Stimulated activated CD4-positive, alpha-beta T cell treated with anti-CD3 and anti-CD28 coated beads, Interleukin-12 subunit alpha, Interleukin-12 subunit beta, amount 100 ng/mL, for 48 hours (primary cell): ENCODE measurements at places on chromosomes 5 and 9.

DNA sequence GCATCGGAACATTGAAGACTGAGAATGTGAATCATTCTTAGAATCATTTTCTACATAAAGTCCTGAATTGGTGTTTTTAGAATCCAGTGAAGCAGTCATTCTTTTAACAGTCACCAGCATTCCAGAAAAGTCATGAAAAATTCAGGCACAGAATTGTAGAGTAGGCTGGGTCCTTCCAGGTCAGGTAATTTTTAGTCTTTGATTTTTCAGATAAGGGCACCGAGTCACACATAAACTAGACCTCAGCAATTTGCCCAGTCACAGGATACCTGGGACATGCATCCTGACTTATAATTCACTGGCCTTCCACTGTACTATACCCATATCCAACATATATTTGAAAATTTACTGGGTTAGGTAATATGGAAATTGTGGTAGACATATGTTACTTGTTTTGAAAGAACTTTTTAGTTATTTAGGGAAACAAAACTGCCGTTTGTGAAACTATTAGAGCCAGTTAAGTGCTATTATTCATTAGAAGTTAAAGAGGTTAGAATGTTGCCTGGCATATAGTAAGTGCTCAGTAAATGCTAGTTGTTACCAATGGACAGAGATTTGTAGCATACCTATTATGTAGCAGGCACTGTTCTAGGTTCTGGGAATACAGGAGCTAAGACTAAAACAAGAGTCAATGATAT, 10.9 kb downstream of the MAN2A1 start:
- no peak for DNase-seq

GRCh38 chr5:178590141-178590923, at the start of gene COL23A1:
COL23A1 (minus strand) TSS chr5:178590393.
- no peak for DNase-seq

GRCh38 chr9:136494012-136494411, 11.2 kb upstream of the SEC16A start:
- no peak for DNase-seq

DNA sequence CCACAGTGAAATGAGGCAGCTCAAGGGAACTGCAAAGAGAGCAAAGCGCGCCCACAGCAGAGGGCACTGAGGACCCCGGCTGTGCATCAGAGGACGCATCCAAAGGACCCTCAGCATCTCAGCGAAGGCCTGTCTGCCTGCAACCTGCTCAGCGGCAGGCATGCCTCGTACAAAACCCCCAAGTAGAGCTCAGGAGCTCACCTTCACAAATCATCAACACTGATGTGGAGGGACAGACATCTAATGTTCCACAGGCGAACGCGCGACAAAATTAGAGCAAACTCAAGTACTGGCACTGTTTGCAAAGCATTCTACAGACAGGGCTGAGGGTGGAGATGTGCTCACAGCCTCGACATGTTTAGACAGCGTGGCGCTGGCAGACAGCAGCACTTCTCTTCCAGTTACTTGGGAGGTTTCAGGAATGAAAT, 81.0 kb downstream of the DCP2 start:
- no peak for DNase-seq

GRCh38 chr5:32831624-32832023, 120.5 kb downstream of the NPR3 start:
- no peak for DNase-seq

- no peak for DNase-seq
These were observed 4.5 kb downstream of the NFIB start for GRCh38 chr9:14309403-14309802.

- DNase-seq = no peak
These were observed 468.2 kb downstream of the ARHGEF28 start for GRCh38 chr5:74094096-74094781.

DNA sequence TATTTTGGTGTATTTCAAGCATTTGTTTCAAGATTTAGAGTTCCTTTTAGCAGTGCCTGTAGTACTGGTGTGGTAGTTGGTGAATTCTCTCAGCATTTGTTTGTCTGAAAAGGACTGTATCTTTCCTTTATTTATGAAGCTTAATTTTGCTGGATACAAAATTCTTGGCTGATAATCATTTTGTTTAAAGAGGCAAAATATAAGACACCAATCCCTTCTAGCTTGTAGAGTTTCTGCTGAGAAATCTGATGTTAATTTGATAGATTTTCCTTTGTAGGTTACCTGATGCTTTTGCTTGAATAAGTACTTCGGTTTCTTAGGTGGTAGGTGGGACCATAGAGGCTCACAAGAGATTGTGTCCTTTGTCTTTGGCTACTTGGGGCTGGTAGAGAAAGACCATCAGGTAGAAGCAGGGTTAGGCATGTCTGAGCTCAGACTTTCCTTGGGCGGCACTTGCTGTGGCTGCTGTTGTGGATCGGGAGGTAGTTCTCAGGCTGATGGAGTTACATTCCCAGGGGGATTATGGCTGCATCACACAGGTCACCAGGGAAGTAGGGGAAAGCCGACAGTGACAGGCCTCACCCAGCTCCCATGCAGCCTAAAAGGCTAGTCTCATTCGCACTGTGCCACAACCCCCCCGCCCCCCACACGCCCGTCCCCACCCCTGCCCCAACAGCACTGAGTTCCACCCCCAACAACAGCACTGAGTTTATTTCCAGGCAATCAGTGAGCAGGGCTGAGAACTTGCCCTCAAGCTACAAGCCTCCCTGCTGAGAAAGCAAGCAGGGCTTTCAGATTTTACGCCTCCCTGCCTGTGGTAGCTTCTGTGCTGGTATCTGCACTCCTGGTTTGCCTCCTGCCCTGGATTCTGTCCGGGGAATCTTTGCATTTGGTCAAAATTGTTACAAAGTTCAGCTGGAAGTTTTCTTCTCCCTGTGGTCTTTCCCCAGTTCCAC, 127.1 kb upstream of the GLRA1 start:
- DNase-seq = no peak

DNA sequence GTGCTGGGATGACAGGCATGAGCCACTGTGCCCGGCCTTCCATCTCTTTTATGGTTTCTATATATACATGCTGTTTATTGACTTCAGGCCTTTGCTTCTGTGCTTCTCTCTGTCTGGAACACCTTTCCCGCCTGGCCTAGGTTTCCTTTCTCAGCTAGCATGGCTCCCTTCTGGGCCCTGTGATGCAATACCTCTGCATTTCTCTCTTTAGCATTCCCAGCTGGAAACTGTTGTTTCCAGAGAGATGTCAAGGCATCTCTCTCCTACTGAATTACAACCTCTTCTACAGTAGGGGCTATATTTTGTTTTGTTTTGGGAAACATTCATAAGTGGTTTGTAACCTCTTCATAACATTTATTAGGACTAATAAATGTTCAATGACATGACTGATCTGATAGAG, 57.1 kb downstream of the RPS23 start:
- no peak for DNase-seq

GRCh38 chr5:96807075-96807654, 580 bp downstream of the ERAP1 start:
- peak; percentile 47 for DNase-seq
